ENCODE measurements at places on chromosomes 16 and 17.

GRCh38 chr17:76268015-76268749 lies 3.0 kb downstream of the UBALD2 start:
- no peak for DNase-seq

DNA sequence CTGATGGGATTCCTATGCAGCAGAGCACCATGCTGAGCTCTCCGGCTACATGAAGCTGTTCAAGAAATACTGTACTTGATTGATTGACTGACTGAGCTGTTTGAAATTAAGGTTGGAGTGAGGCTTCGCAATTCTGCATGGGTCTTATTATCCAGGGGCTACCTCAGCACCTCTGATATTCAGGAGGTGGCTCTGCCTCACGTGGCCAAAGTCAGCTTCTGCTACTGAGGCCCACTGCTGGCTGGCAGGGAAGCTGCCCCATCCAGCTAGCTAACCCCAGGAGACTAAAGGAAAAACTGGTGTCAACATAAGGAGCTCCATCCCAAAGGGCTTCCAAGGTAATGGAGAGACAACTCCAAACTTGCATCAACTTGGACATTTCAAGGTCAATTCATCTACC lies 66.2 kb upstream of the TRAP1 start:
- no peak for DNase-seq

DNA sequence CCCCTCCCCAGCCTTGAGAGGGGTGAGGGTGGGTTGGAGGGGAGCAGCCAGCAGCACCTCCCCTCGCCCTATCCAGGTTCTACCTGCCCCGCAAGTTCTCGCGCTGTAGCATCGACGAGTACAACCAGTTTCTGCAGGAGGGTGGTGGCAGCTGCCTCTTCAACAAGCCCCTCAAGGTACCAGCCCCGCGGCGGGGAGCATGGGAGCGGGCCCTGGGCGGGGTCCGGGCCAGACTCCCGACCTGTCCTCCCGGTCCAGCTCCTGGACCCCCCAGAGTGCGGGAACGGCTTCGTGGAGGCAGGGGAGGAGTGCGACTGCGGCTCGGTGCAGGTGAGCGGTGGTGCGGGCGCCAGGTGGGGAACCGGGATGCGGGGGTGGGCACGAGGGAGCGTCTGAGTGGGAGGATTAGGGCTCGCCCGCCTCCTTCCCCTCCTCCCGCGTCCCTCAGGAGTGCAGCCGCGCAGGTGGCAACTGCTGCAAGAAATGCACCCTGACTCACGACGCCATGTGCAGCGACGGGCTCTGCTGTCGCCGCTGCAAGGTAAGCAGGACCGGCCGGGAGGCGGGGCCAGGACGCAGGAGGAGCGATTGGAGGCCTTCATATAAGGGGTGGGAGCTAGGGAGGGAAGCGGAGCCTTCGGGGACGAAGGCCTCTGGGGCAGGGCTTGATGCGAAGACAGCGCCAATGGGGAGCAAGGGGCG lies 16.5 kb downstream of the ADAM11 start:
- DNase-seq, result peak; percentile 99

- DNase-seq, result no peak
Observed at GRCh38 chr17:28613931-28614381, at the start of gene RSKR. Gene RSKR (minus strand): TSS chr17:28614185. CDS start chr17:28614161, 24 bp downstream.
